Stimulated activated CD8-positive, alpha-beta memory T cell treated with anti-CD3 and anti-CD28 coated beads, Interleukin-2, amount 100 ng/mL, for 48 hours (primary cell): ENCODE measurements at places on chromosomes 4 and X.

DNA sequence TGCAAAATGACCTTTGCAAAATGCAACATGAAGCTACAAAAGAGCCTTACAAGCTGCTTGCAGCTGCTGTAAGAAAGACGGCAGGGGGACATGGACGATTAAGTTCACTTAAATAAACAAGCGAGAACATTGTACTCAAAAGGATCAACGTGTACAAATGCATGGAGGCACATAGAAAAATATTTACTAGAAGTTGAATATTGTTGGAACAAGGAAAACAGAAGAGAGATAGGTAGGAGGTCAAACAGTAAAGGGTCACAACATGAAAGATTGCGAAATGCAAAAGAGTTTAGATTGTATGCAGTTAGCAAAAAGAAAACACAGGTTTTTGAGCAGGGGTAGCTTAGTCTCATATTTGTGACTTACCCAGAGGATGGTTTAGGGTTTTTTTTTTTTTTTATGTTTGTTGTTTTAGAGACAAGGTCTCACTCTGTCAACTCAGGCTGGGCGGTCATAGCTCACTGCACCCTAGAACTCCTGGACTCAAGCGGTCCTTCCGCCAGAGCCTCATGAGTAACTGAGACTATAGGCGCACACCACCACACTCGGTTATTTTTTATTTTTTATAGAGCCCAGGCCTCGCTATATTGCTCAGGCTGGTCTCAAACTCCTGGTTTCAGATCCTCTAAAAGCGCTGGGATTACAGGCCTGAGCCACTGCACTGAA lies 1.4 kb upstream of the PHF8 start:
- DNase-seq: no peak

DNA sequence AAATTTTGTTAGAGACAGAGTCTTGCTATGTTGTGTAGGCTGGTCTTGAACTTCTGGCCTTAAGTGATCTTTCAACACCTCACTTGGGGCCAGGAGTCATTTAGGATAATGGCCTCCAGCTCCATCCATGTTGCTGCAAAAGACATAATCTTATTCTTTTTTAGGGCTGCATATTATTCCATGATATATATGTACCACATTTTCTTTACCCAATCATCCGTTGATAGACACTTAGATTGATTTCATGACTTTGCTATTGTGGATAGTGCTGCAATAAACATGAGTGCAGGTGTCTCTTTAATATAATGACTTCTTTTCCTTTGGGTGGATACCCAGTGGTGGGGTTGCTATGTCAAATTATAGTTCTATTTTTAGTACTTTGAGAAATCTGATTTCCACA lies 140.9 kb upstream of the LCORL start:
- DNase-seq: no peak

DNA sequence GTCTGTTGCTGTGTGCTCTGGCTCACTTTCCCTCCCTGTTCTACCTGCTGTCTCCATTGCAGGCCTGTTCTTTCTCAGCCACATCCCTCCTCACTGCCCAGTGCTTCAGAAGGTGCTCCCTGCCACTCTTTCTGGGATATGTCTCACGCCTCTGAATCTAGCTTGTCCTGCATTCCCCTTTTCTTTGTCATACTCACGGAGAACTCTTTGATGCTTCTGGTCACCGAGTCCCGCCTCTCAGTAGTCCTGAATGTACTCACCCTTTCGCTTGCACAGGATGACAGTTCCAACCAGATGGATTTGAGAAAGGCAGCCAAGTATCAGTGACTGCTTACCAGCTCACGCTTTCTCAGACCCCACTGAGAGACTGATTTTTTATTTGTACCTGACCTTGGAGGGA lies 65.2 kb upstream of the TLR2 start:
- DNase-seq: no peak

- DNase-seq: no peak
Measured at GRCh38 chr4:42570221-42570620, 86.7 kb downstream of the ATP8A1 start.

DNA sequence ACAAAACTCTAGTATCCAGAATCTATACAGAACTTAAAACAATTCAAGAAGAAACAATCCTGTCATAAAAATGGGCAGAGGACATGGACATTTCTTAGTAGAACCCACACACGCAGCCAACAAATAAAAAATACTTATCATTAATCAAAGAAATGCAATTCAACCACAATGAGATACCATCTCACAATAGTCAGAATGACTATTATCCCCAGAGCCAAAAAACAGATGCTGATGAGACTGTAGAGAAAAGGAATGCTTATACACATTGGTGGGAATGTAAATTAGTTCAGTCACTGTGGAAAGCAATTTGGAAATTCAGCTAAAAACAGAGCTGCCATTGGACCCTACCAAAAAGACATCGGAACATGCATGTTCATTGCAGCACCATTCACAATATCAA lies 37.9 kb downstream of the RAB40AL start:
- DNase-seq: no peak

DNA sequence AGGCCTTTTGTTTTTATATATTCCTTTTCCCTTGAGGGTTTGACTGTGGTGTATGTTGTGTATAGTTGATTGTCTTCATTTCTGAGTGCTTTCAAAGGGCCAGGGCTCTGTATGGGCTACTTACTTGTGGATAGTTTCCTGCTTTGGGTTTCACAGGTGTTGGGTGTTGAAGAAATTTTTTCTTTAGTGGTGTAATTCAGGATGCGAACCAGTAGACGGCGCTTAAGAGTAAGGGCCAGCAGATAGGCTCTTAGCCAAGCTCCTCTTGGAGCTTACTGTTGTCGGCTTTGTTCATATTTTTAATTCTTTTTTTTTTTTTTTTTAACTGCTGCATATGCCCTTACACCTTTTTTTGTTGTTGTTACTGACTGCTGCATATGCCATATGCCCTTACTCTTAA lies 276.3 kb upstream of the GALNT7 start:
- no peak for DNase-seq

GRCh38 chrX:1894740-1895139 lies 279.9 kb downstream of the ASMT start:
- no peak for DNase-seq

GRCh38 chr4:122658818-122659295 lies 38.0 kb upstream of the IL21 start:
- no peak for DNase-seq

GRCh38 chr4:4405358-4405962 lies 18.6 kb downstream of the NSG1 start:
- DNase-seq: no peak

DNA sequence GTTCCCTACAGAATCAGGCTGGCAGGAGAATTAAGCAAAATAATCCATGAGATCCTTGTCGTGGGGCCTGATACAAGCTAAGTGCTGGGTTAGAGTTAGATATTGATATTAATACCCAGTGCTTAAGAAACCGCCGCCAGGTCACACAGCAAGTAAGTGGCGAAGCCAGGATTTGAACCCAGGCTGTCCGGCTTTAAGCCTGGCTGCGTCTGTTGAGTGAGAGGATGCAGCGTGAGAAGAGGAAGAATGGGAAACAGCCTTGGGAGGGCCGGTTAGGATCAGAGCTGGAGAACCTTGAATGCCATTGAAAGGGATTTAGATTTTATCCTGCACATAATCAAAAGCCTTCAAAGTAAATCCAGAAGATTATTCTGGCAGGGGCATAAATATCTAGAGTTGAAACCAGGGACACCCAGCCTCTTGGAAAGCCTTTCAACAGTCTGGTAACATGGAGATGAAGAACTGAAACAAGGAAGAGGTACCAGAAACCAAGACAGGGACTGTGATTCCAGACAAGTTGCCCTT lies 64.8 kb upstream of the HELT start:
- no peak for DNase-seq

DNA sequence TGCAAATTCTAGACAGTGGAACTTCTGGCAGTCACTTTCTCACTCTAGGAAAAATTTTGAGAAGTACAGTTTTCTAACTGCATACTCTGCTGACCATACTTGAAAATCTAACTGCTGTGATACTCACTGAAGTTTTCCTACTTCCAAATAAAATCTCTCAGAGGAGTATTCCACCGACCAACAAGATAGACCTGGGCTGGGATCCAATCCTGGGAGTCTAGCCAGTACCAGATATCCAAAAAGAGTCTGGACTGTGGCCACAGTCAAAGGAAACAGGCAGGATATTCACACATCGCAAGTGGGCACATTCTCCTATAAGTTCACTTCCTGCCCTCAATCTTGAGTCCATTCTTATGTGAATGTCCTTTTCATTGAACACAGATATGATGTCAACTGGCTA lies 1138.7 kb upstream of the PCDH7 start:
- DNase-seq: no peak

- no peak for DNase-seq
Measured at GRCh38 chr4:166501941-166502382, 628.9 kb downstream of the TLL1 start.

DNA sequence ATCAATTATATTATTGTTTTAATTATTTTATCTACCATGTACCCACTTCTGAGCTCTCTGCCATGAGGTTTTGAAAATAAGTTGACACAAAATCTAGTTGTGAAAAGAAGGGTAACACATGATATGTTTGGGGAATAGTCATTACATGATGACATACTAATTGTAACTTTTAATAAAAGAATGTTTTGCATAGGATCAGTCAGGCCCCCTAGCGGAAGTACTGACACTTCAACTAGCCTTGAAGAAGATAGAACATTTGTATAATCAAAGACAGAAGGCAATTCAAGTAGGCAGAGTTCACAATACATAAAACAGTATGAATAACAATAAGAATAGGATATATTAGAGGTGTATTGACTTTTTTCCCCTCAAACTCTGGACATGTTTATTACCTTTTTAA lies 1191.0 kb upstream of the AGA start:
- no peak for DNase-seq

DNA sequence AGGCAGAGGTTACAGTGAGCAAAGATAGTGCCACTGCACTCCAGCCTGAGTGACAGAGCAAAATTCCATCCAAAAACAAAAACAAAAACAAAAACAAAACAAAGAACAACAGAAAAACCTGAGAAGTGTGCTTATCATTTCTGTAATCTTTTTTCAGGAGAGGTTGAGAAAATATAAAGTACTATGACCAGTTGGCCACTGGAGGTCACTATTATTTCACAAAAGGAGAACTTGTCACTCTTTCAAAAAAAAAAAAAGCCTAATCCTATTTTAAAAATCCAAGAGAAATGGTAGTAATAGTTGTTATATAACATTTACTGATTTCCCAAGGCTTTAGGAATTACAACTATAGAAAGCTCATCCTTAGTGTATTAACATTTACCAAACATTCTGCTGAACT lies 24.9 kb upstream of the RNF150 start:
- DNase-seq: no peak

DNA sequence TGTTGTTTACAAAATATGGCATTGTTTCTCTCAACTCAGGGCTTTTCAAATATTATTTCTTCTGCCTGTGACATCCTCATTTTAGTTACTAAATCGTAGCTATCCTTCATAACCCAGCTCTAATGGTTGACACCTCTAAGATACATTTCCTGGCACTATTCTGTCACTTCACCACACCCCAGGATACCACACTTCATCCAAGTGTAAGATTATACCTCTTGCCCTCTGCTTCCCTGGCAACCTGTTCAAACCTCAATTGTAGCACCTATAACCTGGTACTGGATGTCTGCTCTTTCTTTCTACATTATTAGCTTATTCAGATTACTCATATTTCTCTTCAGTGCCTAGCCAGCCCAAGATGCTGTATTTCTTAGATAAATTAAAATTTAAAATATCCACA lies 175.7 kb upstream of the SPIN4 start:
- DNase-seq: no peak

DNA sequence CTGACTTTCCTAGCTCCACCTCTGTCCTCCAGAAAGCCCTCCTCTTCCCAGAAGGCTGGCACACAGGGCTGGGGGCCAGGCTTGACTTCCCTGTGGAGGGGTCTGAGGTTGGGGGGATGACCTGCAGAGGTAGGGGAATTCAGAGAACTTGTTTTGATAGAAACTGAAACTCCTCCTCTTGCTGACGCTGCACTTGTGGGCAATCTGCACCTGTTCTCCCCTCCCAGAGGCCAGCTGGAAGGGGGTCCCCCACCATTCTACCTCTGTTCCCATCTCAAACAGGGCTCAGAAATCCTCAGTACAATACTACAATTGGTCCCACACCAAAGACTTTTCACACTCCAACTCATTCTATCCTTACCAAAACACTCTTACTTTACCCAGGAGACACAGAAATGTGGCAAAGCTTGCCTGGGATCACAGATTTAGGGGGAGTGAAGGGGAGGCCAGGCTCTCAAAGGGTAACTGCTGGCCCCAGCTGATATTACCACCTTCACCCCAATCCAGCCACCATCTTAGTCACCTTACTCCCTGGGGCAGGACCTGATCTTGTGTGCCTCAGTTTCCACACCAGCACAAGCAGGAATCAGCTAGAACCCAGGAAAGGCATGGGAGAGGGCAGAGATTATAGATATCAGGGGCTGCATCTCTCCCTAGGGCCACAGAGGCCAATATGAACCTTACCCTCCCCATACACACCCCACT lies 18.5 kb downstream of the OTUD5 start:
- DNase-seq: peak; percentile 65

DNA sequence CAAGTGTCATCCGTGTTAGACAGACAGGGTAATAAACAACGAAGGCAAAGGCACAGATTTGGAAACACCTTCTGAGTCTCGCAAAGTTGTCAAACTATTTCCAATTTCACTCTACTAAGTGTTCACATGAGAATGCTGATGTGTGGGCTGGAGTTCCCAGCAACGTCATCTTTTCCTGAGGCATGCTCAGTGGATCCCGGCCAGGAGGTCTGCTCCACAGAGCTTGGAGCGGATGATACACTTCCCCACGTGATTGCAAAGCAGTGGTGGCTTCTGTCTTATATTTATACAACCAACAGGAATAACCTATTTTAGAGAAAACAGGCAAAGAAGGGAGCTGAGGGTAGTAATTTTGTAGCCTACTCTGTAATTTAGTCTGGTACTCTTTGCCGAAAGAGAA lies 40.1 kb upstream of the PDK3 start:
- no peak for DNase-seq

- no peak for DNase-seq
Measured at GRCh38 chrX:11589641-11590040, 76.1 kb downstream of the ARHGAP6 start.

- DNase-seq: no peak
Measured at GRCh38 chrX:154967603-154968002, 54.9 kb downstream of the F8 start.

- DNase-seq: no peak
Measured at GRCh38 chrX:16063141-16063540, 60.2 kb upstream of the GRPR start.

- no peak for DNase-seq
Measured at GRCh38 chr4:47031011-47031678, at the start of gene GABRB1. Gene GABRB1, plus strand, starts transcription at chr4:47031567.

DNA sequence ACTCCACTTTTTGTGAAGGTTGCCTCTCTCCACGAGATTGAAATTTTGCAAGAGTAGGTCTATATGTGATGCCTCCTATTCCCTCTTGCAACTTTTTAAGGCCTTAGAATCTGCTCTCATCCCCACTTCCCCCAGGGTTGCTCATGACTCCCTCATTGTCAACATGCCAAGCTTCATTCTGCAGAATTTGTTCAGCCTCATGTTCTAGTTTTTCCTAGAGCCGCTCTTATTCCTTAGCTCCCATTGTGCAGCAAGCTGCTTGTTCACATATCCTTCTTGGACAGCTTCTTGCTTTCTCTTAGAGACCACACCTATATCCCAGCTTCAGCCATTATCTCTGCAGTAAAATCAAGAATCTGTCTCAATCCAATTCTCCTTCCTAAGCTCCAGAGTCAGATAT lies 82.4 kb downstream of the CNGA2 start:
- DNase-seq: no peak

- DNase-seq: no peak
Measured at GRCh38 chr4:129254126-129254525, 158.2 kb downstream of the C4orf33 start.

- no peak for DNase-seq
Measured at GRCh38 chr4:152115794-152116193, 355.0 kb upstream of the GATB start.

GRCh38 chrX:93673869-93674271 lies at the start of gene FAM133A:
Gene FAM133A, plus strand, starts transcription at chrX:93674206. Its CDS starts 35,214 bp downstream, at chrX:93709420.
- DNase-seq: no peak
